Stimulated activated CD8-positive, alpha-beta memory T cell treated with anti-CD3 and anti-CD28 coated beads, Interleukin-4, amount 100 ng/mL, for 24 hours (primary cell): ENCODE measurements at places on chromosomes 3 and 15.

GRCh38 chr15:55954862-55955605 is 38.4 kb downstream of the NEDD4 start:
- no peak for DNase-seq

DNA sequence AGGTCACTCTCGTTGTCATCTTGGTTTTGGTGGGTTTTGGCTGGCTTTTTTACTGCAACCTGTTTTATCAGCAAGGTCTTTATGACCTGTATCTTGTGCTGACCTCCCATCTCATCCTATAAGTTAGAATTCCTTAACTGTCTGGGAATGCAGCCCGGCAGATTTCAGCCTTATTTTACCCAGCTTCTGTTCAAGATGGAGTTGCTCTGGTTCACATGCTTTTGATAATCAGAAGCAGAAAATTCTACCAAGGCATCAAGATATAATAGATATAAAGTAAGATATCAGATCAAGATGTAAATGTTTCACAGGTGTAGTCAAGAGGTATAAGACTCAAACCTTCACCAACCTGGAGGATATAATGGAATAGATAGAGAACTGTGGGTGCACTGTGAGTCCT is 16.0 kb downstream of the GPR176 start:
- no peak for DNase-seq

- no peak for DNase-seq
Measured at GRCh38 chr3:160553827-160554226, 11.5 kb downstream of the KPNA4 start.

- DNase-seq: no peak
Measured at GRCh38 chr3:135471911-135472310, 493.6 kb upstream of the PPP2R3A start.

- no peak for DNase-seq
Measured at GRCh38 chr3:29514170-29514569, 233.3 kb downstream of the RBMS3 start.

DNA sequence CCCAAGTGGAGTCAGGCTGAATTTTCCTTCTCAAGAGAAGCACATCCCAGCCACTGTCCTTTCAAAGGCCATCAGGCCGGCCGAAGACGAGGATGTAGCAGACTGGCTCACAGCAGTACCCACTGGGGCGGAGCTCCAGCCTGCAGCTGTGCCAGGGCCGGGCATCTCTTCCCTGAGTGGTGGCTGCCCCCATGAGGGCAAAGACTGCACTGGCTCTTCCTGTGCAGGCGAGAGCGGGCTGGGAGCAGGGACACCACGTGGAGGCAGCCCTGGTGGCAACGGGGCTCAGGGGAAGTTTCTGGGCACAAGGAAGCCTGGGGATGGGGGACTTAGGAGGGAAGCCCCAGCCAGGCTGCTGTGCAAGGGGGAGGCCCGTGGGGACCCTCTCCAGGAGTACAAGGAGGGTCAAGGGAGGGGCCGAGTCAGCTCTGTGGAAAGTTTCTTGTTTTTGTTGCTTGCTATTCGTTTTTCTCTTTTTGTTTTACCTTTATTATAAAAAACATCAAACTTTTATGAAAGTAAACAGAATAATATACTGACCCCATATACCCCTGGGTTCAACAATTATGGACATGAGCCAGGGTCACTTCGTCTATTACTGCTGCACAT is 66.1 kb downstream of the RPN1 start:
- DNase-seq: peak; percentile 11
